Activated gamma-delta T cell treated with anti-CD3 and anti-CD28 coated beads, Interleukin-2, amount 50 U/mL, for 16 hours (primary cell): ENCODE measurements at places on chromosomes 4 and X.

DNA sequence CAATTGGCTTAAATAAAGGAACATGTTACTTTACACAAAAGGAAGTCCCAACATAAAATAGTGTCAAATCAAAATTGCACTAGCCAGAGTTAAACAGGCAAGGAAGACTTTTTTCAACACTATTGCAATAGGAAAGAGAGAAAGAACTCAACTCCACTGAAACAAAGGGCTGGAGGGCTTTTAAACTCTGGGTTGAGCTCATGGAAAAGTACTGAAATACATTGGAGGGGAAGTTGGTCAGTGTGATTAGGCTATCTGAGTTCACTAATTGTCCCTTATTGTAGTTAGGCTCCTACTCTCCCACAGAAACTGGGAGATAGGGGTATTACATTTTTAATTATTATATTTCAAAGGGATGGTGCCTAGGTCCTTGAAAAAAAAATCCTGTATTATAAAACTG, 491.2 kb upstream of the LCORL start:
- DNase-seq = no peak

- DNase-seq = no peak
These were observed 507.9 kb downstream of the PCDH7 start for GRCh38 chr4:31228068-31228467.

DNA sequence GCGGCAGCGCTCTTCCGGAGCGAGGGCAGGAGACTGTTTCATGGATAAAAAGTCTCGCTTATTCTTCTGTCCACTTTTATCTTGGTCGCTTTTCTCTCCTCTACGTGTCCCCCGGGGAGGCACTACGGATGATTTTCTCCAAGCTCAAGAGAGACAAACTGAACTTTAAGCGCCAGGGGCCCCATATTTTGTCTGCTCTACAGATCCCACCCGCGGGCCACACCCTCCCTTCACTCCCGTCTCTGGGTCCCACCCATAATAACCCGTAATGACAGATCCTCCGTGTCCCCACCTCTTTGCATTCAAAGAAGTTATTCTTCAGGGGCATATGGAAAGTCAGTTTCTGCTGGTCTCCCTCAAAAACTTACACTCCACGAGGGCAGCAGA, at the start of gene CORIN:
Gene CORIN, minus strand, starts transcription at position 160 of the 387 bp plus-strand sequence. Its CDS starts 118 bp downstream, at position 42.
- DNase-seq = no peak

- DNase-seq = no peak
These were observed 23.3 kb downstream of the MRFAP1 start for GRCh38 chr4:6663596-6664393.

- no peak for DNase-seq
These were observed 53.1 kb upstream of the C4orf50 start for GRCh38 chr4:6071191-6071958.

DNA sequence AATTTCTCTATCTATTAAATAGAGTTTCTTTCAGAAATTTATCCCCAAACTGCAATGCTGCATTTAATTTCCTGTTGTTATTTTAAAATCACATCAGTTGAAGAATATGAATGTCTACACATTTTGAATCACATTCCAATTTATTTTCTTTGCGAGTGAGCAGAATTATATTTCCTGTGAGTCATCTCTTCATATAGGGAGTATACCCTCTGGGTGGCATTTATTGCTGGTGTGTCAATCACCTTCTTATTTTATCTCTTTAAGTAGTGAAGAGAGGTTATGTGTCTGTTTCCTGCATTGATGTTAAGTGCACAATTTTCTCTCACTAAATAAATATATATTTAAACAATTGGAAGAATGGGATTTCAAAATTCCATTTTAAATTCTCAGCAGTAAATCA, 511.0 kb upstream of the ATOH1 start:
- no peak for DNase-seq

- DNase-seq = no peak
These were observed 18.6 kb downstream of the ZCCHC4 start for GRCh38 chr4:25330905-25331808.

- no peak for DNase-seq
These were observed 2.3 kb upstream of the EMD start for GRCh38 chrX:154376774-154377173.

- no peak for DNase-seq
These were observed 261.5 kb downstream of the GPC3 start for GRCh38 chrX:133723930-133724329.
